ENCODE measurements at places on chromosomes 12 and 14.

DNA sequence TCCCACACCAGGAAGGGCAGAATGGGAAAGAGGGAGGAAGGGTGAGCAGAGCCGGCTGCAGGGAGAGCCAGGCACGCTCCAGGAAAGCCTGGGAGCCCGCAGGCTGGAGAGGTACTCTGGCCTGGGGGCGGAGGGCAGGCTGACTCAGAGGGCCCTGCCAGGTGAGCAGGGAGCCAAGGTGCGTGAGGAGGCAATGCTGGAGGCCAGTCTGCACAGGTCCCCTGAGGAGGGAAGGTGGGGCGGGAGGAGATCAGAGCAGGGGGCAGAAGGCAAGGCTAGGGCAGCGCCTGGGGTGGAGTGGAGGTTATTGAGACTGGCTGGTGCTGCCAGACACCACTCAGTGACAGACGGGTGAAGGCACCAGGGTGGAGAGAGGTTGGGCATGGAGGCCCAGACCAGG, 385.0 kb downstream of the BCL11B start:
- no peak for DNase-seq

DNA sequence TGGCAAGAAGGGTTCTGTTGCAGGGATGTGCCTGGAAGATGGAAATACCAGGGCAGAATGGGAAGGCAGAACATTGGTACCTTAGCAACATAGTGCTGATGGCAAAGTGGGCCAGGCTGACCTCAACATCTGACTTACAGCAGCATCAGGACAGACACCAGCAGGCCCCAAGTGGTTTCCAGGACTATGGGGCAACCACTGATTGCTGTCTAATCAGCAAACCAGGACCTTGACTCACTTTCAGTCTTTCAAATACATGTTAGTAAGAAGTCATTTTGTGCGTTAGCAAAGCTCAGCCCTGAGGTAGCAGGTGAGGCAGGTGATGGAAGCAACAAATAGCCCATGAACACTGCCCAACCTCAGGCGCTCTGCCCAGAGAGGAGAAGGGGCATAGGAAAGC, 4.7 kb upstream of the SPTSSA start:
- no peak for DNase-seq

DNA sequence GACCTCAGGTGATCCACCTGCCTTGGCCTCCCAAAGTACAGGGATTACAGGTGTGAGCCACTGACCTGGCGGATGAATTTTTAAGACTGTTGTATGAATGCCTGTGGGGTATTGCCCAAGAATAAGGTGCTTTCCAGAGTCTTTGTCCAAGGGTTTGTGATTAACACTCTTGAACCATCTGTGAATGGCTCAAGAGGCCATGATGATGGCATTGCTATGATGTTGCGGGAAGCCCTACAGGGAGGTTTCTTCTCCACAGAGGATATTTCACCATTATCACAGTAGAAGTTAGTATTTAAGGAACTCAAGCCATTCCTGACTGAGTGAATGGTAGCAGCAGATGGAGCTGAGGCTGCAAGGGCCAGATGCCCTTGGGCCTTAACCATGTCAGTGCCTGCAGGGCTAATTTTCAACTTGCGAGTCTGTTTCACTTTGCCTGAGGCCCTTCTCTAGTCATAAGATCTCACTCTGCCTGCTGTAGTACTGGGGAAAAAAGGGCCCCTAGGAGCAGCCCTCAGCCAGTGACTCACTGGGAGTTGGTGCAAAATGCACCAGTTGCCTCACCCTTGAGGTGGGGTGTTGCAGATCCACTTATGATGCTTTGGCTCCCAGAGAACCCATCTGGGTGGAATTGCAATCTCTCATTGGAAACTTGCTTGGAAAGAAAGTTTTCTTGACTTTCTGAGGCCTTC, 108.6 kb upstream of the FLRT2 start:
- no peak for DNase-seq

GRCh38 chr14:35653045-35653444, 119.1 kb downstream of the INSM2 start:
- DNase-seq, result no peak

DNA sequence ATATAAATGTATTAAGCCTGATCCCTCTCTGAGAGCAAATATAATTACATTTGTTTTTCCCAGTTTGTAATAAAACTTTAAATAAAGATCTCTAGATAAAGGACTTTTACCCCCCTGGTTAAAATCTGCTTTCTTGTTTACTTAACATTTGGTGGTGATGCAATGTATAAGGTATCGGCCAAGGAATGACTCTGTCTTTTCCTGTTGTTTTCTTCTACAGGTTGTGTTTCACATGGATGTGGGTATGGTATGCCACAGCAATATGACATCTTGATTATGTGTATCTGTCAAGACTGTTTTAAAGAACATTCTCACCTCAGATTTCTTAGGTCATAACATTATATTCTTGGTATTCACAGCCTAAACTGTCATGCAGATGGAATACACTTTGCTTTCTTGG, 210.6 kb upstream of the NOVA1 start:
- DNase-seq, result no peak

GRCh38 chr12:54026640-54027441, 1.4 kb upstream of the HOXC6 start:
- no peak for DNase-seq

DNA sequence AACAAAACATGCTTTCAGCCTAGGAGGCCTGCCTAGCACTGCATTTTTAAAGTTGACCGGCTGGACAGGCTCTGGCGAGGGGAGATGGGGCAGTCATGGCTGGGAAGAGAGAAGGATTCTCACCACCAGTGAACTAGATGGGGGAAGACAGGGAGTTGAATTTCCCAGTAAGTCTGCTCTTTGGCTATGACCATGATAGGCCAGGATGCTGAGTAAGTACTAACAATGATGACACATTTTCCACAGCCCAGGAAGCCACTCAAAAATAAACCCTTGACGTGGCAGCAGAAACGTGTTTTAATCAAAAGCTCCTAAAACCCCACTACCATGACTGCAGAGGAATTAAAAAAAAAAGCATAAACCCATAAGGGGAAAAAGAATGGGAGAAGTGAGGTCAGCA, 19.0 kb downstream of the KCTD10 start:
- no peak for DNase-seq

GRCh38 chr14:35558680-35559079, 24.7 kb downstream of the INSM2 start:
- DNase-seq, result no peak

GRCh38 chr12:116537101-116537904, 21.9 kb upstream of the MAP1LC3B2 start:
- DNase-seq, result no peak

DNA sequence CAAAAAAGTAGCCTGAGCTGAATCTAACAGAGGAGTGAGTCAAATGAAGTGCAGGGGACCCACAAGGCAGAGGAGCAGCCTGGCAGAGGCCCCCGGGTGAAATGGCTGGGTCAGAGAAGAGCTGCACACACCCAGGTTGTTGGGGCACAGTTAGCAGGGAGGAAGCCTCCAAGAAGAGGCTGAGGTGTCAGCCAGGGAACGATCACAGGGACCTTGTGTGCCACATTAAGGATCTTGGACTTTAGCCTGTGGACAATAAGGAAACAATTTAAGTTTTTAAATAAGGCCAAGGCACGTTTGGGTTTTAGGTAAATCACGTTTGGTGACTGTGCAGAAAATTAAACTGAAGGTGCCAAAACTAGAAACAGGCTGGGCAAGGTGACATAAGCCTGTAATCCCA, 35.1 kb downstream of the OR10P1 start:
- DNase-seq, result no peak

DNA sequence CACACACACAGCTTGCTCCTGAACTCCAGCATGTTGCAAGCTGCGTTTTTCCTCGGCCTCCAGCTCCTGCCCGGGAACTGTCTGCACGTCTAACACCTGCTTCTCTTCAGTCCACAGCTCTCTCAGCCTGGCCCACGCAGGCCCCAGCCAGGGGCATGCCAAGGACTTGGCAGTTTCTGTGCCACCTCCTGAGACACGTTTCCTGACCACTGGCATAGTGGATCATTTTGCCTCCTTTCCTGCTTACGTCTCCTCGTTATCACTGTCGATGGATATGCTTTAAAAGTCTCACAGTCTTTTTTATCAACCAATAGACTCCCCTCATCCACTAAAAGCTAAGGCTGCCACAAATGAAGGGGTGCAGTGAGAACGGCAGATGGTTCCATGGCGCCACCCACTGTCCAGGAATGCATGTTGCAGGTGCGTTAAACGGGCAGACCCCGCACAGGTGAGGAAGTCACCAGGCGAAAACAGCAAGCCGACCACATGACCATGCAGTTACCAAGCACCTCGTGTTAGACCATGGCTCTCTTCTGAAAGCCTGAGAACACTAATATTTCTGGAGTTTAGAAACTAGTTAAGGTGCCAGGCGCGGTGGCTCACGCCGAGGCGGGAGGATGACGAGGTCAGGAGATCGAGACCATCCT, 14.7 kb upstream of the TEAD4 start:
- DNase-seq, result peak; percentile 52

DNA sequence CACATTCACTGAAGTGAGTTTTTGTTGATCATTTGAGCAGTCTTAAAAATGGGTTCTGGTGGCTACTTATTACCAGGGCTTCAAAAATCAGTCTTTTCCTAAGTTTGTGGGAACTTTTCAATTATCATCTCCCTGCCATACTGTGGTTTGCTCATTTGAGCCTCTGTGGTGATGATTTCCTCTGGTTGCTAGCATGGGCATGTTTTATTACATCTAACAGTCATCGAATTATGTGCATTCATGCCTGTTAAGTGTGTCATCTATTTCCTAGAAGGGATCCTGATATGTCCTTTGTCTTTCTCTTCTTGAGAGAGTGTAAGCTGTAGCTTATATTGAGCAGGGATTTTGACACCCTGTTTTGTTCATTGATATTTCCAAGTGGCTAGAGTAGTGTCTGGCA, 116.8 kb downstream of the WIF1 start:
- no peak for DNase-seq

- no peak for DNase-seq
Observed at GRCh38 chr12:20946732-20947131, 136.2 kb downstream of the SLCO1B3 start.

- DNase-seq, result no peak
Observed at GRCh38 chr12:69610126-69610525, 581 bp downstream of the LRRC10 start.

GRCh38 chr12:120079411-120080400, 36.8 kb downstream of the RAB35 start:
- no peak for DNase-seq

DNA sequence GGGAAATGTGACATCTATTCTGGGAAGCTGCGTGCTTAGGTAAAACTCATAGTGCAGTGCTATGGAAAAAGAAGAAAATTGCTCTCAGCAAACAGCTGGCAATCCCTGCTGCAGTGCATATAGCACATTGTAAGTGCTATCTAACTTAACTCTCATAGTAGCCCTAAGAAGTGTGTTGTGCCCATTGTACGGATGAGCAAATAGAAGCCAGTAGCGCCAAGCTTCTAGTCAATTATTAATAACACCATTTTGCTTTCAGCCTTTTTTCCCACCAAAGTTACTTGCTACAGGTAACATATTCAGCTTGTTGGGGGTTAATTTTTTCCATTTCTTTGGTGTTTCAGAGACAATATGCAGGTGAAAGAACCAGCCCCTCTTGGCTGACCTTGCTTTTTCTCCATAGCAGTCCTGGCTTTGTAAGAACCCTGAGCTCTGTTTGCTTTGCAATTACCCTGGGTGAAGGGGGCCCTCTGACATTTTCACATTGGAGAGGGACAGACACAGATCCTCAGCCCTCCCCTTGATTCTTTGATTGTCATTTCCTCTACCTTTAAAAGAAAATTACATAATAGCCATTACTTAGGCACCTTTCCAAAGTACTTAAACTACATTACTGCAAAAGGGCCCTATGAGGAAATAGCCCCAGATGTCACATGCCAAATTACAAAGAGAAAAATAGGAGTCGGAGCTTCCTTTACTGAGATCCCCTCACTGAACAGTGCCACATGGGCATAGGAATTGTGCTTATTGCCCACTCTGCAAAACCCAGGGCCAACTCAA, 576.2 kb upstream of the TBX3 start:
- no peak for DNase-seq

GRCh38 chr12:93243382-93243688, 134.4 kb upstream of the NUDT4 start:
- no peak for DNase-seq

- DNase-seq, result no peak
Observed at GRCh38 chr12:53191885-53192530, 11.3 kb upstream of the CSAD start.

- DNase-seq, result no peak
Observed at GRCh38 chr14:22433069-22433468, 156.0 kb downstream of the DAD1 start.

DNA sequence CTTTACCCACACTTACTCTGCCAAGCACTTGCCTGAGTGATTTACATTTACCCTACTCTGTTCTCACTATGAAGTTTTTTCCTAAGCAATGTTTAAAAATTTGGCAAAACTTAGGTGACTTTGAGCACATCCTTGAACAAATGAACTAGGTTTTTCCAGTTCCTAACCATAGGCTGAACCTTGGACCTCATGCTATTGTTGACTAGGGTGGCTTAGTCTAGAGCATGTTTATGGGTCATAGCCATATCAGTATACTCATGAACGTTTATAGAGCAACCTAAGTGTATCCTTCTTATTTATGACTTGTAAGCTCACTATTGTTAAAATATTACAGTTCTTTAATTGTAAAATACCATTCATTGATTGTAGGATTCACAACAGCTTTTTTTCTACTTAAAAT, 85.0 kb upstream of the KRR1 start:
- no peak for DNase-seq

DNA sequence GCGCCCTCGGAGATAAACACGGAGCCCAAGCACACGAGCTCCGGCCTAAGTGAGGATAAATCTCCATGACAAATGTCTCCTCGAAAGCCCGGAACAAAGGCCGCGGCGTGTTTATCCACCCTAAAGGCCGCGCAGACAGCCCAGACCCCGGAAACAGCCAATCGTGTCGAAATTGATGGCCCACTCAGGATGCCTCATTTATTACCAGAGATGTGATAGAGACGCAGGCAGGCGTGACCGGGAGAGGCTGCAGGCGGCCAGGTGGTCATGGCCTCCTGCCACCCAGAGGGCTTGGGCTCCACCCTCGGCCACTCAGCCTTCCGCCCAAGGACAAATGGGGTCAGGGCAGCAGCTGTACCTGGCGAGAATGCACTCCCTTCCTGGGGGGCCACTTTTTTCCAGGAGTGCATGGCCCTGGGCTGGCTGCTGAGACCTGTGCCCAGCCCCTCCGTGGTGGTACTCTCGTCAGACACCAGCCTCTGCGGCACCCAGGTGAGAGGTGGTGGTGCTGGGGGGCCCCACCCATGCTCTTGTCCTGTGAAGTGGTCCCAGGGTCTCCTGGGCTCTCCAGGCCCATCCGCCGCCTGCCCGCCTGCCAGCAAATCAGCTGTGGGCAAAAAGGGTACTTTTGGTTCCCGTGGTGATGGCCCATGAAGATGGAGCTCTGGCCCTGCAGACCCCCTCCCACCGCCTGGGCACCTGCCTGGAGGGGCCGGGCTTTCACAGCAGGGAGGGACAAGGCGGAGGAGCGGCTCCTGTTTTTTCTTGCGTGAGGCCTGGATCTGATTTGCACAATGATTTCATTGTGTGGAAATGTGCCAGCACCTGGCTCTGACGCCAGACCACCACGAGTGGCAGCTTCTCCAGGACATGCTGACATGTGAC, 211.5 kb upstream of the C14orf180 start:
- DNase-seq, result no peak

- DNase-seq, result no peak
Observed at GRCh38 chr12:128779901-128780300, 43.9 kb downstream of the SLC15A4 start.
